Activated naive CD4-positive, alpha-beta T cell treated with anti-CD3 and anti-CD28 coated beads, Interleukin-2, amount 50 U/mL, for 72 hours (primary cell): ENCODE measurements at places on chromosomes 1 and 21. TPM values are rescaled to one million over a fixed set of nuclear protein-coding genes. Genes with fewer than 3 reads are reported as not detected.

Gene ITLN1
- not detected for total RNA-seq

Gene SNRPE
- total RNA-seq = 285 TPM

Gene KAZN
- 2.2 TPM for total RNA-seq

Gene PRR9
- not detected for total RNA-seq

Gene SPRR5
- total RNA-seq = not detected

Gene LCA5L
- not detected for total RNA-seq

Gene S100A8
- not detected for total RNA-seq

Gene VCAM1
- 0.36 TPM for total RNA-seq

Gene KRTAP11-1
- total RNA-seq = not detected

DNA sequence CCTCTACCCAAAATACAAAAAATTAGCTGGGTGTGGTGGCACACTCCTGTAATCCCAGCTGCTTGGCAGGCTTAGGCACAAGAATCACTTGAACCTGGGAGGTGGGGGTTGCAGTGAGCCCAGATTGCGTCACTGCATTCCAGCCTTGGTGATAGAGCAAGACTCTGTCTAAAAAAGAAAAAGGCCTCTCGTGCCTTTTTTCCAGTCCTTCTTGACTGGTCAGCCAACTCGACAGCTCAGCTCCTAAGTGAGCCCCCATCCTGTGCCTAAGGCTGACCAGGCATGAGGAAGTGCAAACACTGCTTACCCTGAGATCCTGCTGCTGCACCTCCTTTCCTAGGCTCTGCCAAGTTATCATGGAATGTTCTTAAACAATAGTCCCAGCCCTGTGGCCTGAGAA, 10.1 kb upstream of the PROK1 start:
- DNase-seq = no peak

DNA sequence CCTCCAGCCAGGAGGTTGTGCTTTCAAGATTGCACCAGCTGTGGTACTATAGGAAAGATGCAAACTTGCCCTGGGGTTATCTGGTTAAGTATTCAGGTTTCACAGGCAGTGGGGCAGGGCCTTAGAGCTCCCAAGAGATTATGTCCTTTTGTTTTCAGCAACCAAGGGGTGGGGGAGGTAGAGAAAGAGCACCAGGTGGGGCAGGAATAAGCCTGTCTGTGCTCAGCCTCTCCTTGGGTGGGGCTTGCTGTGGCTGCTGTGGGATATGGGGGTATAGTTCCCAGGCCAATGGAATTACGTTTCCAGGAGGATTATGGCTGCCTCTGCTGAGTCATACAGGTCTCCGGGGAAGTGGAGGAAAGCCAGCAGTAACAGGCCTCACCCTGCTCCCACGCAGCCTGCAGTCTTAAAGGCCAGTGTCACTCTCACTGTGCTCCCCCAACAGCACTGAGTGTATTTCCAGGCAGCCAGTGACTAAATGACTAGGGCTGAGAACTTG, 508.6 kb downstream of the RWDD3 start:
- no peak for DNase-seq

DNA sequence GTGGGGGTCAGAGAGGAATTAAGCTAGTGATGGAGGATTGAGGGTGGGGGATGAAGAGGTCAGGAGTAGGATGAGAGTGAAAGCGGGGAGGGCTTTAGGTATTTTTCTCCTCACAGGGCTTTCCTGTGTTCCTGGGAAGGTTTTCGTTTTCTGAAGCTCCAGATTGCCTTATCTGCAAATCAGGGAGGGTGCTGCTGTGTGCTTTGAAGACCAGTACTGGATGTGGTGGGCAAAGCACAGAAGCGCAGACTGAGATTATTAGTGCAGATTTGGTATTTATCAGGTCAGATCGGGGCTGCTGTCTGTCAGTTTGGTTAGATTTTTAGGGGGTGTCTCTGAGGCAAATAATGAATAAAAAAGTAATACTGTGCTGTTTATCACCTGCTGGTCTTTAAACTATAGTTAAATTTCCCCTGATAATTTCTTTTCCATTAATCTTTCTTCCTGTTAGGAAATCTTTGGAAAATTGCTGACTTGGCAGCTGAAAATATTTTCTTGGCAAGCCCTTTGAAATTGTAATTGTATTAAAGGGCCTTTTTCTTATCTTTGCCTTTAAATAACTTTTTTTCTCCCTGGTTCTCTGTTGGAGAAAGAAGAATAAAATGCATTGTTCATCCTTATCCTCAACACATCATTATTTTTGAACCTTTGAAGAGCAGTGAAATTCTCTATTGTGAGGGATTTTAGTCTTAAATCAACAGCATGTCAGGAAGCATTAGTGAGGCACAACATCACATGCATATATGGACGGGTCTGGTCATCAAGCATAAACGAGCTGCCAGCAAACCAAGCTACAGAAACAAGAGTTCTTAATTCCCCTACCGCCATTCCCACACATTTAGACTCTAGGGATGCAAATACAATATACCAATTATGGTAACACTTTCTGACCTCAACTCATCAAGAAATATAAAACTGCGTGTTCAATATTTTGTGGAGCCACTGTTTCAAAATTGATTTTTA, 139.6 kb downstream of the S1PR1 start:
- no peak for DNase-seq

DNA sequence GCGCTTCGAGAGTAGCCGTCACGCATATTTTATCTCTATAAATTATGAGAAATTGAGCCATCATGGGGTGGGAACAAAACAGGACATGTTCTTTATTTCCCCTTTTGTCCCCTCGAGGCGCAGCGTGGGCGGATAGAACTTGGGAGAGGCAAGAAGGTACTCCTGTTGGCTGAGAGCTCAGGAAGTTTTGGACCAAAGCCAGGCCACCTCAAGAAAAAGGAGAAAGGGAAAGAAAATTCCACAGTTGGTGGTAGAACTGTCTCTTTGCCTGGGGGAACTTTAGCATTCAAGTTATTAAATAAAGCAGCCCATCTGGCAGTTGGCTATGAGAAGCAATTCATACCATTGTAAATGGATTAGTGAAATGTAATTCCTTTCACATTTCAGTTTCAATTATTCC, 76.4 kb upstream of the DSCAM start:
- no peak for DNase-seq

- DNase-seq = no peak
These were observed 3.5 kb upstream of the COA6 start for GRCh38 chr1:234369784-234370183.

- DNase-seq = no peak
These were observed 219.5 kb downstream of the ZP4 start for GRCh38 chr1:237671262-237671661.

DNA sequence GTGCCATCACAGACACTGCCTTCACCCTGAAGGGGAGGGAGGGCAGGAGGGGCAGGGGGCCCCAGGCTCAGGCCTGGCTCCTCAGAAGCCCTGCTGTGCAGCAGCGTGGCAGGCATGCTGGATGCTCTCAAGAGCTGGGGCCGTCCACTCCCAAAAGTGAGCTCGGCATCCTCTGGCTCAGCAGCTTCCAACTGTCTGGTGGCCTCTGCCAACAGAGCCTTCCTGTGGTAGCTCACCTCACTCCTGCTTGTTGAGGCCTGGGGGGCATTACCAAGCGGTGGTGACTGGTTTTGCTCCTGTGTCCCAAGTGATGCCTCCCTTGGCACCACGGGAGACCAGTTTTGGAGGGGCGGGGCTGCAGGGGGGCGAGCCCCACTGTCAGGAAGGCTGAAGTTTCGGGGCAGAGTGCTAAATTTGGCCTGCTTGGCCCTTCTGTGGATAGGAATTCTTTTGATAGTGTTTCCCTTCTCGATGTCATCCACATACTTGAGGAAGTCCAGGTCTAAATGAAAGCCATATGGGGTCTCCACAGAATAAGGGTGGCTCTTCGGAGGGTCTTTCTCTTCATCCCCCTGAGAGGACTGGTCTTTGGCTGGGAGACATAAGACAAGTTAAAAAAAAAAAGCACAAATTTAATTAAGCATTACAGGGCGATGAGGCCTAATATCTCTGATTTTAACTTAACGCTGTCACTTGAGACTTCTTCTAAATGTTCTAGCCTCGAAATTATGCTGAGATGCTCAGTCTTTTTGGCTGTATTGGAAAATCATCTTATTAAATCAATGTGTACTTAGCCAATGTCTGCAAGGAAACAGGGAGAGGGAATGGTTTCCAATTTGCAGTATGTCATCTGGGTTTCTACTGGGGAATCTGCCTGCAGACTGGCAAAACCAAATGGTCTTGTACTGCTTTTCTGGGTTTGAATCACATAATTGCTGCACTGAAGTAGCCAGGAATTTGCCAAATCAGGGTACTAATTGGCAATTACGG, 44.4 kb downstream of the KANK4 start:
- DNase-seq = no peak

DNA sequence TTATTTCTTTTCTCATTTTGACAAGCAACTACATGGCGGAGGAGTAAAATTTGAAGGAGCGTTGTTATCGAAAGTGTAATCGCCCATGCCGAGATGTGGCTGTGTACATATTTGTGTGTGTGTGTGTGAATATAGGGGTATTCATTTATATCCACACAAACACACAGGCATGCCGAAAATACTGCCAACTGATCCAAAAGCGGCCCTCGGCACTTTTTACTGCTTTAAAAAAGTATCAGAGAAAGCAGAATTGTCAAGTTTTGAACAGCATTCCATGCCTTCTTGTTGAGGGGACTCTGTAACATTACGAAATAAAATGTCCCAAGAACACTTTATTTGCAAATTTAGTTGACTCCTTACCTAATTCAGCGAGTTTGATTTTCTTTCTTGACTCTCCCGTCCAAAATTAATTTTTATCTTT, 1.1 kb downstream of the PBX1 start:
- DNase-seq = no peak

DNA sequence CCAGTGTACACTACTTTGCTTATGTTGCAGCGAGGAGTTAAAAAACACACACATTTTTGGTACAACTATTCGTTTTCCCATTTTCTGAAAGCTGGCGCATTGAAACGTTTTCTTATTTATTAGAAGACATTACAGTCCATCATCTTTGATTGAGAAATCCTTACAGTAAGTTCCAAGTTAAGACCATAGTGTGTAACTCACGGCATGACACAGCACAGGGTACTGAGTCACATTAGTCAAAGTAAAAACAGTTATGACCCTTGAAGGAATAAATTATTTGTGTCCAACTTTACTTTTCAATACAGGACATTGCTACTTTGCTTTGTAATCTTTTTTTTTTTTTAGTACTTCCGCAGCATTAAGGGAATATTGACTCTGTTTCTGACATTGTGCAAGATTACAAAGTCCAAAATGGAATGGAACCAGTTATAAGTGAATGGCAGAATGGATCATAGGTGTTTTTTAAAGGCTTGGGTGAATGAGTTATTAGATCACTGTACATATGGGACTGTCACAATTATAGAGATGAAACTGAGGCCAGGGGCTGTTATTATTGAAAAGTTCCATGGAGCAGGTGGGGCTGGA, 11.7 kb downstream of the PTGFRN start:
- DNase-seq = no peak

GRCh38 chr1:99139876-99140275, 124.4 kb upstream of the PLPPR4 start:
- DNase-seq = no peak

- no peak for DNase-seq
These were observed 29.0 kb downstream of the NEK7 start for GRCh38 chr1:198185759-198186158.

DNA sequence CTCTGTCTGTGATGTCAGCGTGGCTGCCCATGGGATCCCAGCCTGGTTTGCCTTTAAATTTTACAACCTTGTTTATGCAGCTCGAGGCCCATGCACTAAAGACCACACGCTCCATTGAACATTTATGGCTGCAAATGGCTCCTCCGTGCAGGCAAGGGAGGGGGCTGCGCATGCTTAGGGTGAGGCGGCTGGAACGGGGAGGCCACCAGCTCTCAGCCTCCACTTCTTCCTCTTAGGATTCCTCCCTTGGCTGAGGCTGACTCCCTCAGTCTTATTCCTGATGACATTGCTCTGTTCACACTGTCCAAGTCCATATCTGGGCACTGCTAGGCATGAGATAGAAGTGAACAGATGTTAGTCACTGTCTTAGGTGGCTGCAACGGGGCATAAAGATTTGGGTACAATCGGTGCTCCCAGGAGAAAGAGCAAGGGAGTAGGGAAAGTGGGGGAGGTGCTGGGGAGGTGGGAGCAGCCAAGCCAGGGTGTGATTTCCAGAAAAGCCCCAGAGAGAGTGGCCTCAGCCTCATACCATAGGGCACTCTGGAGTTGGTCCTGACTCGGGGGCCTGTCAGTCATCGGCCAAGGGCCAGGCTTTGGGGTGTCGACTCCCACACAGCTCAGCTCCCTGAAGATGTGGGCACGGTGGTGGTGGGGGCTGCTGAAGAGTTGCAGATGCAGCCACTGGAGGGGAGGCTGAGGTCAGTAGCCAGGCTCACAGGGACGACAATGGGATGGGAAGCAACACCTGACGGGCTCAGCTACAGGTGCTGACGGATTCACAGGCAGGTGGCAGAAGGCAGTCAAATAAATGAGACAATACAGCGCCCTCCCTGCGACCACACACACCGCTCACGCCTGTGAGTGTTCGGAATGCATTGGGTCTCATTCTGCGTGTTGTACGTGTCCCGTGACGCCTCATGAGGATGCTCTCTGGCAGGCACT, 37.3 kb upstream of the ACTL8 start:
- no peak for DNase-seq

DNA sequence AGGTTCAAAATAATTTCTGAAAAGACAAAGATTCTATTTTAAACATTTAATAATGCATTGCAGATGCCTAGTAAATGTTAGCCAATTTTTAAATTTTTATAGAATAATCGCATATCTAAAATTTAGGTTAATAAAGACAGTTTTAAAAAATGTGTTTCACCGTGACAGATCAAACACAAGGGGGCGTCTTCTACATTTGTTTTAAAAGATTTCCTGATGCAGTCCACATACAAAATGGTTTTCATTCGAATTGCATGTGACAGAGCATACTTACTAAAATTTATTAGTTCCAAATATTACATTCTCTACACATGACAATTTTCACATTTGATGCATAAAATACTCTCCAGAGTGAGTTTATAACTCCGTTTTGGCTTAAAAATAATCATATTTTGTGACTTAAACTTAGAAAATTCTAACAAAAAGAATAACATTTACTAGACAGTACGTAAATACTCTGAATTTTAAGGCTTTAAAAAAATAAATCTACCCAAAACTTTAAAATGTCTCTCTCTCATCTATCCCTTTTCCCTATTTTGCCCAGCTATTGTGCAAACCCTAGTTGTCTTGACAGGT, 75.5 kb downstream of the ADAMTS1 start:
- no peak for DNase-seq

DNA sequence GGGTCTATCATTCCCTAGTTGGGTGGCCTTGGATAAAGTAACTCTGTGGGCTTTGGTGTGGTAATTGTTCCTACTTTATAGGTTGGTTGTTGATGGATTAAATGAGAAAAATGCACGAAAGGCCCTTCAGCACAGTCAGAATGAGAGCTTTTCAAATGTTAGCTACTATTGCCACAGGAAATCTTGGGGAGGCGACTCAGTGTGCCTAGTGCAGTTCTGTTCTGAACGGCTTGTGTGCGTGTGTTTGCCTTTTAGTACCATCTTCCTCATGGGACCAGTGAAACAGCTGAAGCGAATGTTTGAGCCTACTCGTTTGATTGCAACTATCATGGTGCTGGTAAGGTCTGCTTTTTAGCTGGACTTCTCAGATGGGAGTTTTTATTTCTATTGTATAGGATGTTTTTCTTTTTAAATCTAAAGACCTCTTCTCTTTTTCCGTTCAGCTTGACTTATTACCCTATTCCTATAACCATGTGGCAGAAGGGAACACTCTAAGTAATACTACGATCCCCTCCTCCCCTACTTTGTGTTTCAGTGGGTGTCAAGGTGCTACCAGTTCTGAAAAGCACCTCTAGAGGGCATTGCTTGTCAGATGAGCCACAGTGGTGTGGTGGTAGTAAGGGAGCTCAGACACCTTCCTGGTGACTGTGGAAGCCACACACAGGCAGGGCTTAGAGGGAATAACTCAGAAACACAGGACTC, 9.2 kb downstream of the SFT2D2 start:
- DNase-seq = no peak
